ENCODE measurements at places on chromosomes 1 and 21. TPM values are rescaled to one million over a fixed set of nuclear protein-coding genes. Genes with fewer than 3 reads are reported as not detected.

PLEKHA6 gene
- 4.3 TPM for total RNA-seq

OR2T29 gene
- not detected for total RNA-seq

PLA2G2A gene
- not detected for total RNA-seq

CHI3L2 gene
- total RNA-seq = not detected

AGO4 gene
- 35.4 TPM for total RNA-seq

ARTN gene
- 0.13 TPM for total RNA-seq

WNT3A gene
- not detected for total RNA-seq

All from bladder microvascular endothelial cell (primary cell).